AG10803 (cell line): ENCODE measurements at places on chromosomes 6 and 20.
A peak's percentile ranks its signal among the peaks of the same experiment; 100 is the strongest.

DNA sequence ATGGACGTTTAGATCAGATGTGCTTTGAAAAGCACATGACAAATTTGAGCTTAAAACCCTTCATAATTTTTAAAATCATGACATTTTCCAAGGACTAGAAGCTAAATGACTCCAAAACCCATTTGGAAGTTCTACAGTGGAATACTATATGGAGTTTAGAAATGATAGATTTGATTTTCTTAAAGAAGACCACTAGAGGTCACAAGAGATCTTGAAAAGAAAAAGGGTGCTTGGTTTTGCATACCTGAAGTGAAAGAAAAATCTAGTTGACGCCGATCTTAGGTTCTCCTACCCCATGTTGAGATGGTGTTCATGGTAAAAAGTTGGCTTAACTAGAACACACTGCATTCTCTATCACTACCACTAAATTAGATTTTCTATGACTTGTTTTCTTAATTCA lies 31.5 kb downstream of the CFAP61 start:
- peak; percentile 20 for DNase-seq

DNA sequence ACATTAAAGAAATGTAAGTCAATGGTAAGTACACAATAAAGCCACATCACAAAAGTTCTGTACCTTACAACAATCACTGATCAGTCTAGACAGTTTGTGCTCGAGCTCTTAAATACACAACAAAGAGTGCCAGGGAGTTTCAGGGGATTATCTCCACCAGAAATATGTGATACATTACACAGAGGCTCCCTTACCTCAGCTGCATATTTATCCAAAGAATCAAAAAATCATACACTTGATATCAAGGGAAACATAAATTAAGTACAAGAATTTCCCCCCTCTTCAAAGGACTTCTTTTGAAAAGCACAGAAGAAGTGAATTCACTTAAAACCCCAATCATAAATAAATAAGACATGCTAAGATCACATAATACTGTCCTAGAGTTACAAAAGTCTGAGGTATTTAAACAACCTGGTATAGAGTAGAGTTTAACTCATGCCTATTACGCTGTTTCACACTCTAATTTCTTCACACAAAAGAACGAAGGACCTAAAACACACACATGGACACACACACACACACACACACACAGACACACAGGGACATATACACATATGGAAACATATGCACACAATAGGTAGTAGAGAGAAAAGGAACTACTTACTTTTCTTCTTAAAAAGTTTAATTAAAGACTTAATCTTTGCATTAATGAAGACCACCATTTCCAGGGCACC lies 528 bp downstream of the NHSL1 start:
- no peak for DNase-seq

GRCh38 chr20:19769507-19769906 lies 11.4 kb downstream of the RIN2 start:
- DNase-seq: no peak

DNA sequence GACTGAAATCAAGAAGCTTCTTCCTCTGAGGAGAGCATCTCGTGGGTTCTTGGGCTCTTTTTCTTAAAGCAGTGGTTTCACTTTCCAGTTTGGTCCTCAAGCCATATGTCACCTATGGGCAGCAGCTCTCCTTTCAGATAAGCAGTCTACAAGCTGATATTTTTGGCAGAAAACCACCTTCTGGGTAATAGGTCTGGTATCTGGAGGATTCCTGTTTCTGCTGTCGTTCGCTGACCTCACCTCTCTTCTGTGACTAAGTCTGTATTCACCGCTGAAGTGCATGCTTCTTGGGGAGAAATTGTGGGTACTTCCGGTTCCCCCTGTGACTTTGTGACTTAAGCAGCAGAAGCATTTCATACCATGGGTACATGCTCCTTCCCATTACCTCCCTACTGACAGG lies 193.6 kb downstream of the EDN1 start:
- DNase-seq: peak; percentile 86

- DNase-seq: no peak
Observed at GRCh38 chr6:133997267-133997666, 44.2 kb downstream of the TBPL1 start.

DNA sequence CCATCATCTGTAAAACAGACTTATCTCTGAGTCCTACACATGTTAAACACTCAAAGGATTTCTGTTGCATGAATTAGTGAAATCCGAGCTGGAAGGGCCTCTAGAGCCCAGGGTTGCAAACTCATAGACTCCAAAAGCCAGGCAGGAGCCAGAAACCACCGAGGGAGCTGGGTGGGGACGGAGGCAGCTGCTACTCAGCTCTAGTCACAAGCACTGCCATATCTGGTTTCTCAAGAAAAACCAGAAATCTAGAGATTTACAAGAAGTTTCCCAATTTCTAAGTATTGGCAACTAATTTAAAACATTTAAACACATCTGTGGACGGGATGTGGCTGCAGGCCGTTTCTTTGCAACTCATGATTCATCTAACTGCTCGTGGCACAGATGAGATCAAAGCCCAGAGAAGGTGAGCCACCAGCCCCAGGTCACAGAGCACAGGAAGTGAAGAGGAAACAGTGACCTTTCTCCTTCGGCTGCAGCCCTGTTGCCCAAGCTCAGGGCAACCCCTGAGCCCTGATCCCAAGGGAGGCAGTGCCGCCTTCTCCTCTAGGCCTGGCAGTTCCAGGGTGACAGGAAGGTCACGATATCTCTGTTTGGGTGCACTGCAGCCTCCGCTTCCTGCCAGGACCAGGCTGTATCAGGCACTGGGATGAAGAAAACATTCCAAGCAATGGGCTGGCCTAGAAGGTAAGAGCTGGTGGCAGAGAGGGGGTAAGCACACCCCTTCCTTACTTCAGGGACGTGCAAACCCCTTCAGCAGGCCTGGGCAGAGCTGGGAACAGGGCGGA lies 26.4 kb upstream of the PTGIS start:
- peak; percentile 97 for DNase-seq

DNA sequence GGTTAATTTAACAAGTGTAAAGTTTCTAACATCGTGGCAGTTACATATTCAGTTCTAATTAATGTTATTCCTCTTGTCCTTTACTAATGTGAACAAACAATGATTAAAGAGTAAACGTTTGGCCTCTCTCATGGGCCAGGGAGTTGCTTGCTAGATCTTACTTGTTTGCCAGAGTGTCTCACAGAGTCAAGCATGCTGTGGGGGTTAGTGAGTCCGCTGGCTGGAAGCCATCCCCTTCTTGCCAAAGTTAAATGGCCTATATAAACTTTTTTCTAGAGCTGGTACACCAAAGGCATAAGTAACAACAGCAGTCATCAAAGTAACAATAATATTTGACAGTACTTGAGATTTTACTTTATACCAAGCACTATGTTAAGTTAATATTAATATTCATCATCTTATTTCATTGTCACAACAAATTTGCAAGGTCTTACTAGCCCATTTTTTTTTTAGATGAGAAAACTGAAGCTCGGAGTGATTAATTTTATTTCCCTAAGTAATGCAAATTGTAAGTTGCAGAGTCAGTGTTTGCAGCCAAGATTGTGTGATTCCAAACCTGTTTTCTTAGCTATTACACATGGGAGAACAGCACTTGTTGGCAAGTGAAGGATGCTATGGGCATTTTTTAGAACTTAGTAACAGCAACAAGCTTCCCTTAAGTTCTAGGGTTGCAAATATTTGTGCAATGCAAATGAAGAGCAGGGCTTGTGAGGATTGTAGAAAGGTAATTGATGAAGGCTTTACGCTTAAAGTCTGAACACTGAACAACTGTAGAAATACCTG lies 224.5 kb downstream of the RFPL4B start:
- peak; percentile 90 for DNase-seq

DNA sequence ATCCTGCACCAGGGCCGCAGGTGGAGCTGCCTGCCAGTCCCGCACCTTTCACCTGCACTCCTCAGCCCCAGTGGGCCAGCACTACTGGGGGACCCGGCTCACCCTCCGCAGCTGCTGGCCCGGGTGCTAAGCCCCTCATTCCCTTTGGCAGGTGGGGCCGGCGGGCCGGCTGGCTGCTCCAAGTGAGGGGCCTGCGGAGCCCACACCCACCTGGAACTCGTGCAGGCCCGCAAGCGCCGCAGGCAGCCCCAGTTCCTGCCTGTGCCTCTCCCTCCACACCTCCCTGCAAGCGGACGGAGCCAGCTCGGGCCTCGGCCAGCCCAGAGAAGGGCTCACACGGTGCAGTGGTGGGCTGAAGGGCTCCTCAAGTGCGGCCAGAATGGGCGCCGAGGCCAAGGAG lies 199.0 kb upstream of the HS3ST5 start:
- DNase-seq: no peak

- no peak for DNase-seq
Observed at GRCh38 chr6:158039571-158040050, 57.9 kb downstream of the SYNJ2 start.

DNA sequence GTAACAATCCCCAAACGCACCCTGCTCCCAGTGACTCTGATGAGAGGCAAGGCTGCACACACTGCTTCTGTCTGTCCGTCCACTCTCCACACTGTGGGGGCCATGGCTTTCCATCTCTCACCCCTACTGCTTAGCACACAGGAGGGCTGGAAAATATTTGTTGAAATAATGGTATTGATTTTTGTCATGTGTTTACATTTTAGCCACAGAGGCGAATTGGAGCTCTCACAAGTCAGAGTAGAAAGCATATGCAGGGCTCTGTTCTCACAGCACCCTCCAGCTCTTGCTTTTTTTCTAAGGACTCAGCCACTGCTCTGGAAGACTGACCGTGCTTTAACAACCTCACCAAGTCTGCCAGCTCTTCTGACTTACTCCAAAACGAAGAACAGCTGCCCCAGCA lies 273.8 kb downstream of the GMDS start:
- peak; percentile 14 for DNase-seq

GRCh38 chr20:24994186-24994465 lies 1.6 kb upstream of the APMAP start:
- DNase-seq: no peak

DNA sequence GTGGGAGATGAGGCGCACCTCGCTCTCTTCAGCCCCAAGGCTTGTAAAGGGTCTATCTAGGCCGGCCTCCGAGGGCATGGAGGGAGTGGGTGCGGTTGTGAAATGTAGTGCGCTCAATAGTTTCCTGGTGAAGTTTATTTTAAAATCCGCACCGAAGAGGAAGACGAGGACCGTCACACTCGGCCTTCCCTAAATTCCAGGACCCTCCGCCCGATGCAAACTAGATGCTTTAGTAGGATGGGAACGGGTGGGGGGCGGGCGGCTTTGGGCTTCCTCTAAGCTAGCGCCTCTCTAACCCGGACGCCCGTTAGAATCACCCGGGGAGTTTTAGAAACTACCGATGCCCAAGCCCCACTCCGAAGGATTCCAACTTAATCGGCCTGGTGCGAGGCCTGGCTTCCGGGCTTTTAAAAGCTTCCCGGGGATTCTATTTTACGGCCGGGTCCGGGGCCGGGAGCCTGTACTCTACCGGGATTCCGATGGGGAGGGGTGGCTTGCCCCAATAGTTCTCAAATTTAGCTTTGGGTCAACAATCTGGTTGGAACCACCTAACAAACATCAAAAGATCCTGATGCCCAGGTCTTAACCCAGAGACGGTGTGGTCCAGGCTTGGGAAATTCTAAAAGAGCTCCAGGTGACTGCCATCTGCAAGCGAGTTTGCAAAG lies 548 bp upstream of the BCAS4 start:
- DNase-seq: no peak

GRCh38 chr20:57474816-57475215 lies 50.1 kb downstream of the CTCFL start:
- no peak for DNase-seq

DNA sequence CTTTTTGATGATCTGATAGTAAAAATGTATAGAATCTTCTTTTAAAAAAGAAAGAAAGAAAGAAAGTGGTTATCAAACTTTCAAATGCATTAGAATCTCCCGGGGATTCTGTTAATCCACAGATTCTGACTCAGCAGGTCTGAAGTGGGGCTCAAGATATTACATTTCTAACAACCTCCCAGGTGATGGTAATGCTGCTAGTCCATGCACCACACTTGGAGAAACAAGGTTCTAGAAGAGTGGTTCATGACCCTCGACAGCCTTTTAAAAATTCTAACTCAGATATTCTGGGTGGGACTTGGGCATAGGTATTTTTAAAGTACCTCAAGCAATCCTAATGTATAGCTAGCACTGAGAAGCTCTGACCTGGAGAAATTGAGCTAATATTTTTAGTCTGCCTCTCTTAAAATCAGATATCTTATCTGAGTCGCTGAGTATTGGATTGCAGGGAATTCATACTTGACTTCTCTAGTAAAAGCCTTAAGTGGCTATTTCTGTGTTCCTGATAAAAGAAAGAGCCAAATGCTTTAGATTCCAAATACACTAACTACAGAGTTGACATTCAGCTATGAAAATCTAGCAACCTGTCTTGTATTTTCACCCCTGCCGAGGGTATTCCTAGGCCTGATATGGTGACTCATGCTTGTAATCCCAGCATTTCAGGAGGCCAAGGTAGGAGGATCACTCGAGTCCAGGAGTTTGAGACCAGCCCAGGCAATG lies 252.4 kb downstream of the PHACTR1 start:
- DNase-seq: no peak

DNA sequence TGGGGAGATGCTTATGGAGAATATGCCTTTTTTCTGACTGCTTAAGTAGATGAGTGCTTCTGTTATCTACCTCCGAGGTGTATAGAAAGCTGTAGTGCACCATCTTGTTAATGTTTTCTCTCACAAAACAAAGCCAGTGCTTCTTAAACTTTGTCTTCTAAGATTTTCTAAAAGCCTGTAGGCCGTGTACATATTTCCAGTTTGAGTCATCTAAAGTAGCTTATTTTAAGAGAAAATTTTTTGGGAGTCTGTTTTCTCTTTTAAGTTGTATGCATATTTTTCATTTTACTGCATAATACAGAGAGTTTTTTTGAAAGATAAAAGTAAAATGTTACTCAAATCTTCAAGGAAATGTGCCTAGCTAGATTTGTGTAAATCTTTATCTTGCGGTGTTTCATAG lies 151.7 kb downstream of the GRIK2 start:
- DNase-seq: peak; percentile 31

DNA sequence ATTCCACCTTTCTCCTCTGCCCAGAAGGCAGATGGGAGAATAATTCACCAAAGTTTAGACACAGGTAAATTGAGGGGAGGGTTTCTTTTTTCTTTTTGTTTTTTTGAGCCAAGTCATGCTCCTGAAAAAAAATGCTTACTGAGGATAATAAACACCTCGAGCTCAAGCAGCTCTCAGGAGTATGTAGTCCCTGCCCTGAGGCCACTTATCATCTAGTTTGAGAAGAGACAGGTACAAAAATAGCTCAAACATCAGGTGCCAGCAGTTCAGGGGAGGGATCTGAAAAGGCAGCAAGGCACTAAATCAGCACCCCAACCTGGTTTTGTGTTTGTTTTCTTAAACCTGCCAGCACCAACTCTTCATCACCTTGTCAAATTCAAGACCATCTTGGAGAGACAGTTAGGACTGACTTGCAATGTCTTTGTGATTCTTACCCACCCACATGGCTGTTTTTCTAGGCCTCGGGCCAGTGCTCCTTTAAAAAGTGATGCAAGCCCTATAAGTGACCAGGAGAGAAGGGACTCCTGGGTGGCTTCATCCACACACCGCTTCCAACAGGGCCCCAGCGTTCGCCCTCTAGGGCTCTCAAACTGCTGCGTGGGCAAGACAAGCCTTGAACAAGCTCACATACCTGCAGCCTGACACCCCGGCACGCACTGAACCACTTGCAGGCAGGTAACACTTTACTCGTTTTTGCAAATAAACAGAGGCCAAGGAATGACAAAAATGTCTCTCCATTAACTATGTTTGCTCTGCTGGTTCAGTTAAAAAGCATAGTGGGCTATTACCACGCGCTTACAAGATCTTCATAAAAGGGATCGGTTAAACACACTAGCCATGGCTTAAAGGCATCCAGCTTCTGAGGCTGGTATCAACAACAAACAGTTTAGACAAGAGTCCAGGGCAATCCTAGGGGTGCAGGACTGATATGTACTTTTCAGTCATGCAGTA lies 13.9 kb downstream of the JAG1 start:
- no peak for DNase-seq
